ENCODE measurements at places on chromosomes 5 and 9.

- no peak for DNase-seq
Observed at GRCh38 chr9:85408494-85408893, 333.3 kb downstream of the AGTPBP1 start.

DNA sequence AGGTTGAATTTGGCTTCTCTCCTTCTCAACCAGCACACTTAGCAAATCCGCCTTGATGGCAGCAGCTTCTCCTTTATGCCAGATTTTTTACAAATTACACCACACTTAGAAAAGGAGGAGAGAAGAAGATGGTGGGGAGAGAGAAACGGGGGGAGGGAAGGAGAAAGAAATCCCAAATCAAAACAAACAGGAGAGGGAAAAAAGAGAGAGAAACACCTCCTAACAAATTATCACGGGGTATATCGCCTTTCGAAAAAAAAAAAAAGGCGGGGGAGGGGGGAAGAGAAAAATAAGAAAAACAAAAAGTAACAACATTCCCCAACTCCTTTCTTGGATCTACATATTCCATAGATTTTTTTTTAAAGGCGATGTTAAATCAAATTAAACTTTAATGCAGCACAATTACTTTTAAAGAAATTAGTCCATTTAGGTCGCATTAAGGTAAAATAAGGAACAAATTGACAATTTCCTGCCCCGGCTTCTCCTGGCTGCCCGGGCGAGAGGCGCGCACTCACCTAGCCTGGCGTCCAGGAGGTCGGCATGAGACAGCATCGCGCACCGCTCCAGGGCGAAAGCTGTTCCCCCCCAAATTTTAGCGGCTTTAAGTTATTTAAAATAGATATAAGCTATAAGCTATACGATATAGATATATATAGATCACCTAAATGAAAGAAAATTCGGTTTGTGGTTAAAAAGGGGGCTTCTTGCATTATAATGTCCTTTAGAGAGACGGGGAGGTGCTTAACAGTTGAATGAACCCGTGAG is at the start of gene OTP:
TSS of gene OTP (minus strand) at position 716 of the 765 bp plus-strand sequence. CDS start at position 552, 164 bp downstream.
- DNase-seq = no peak

- DNase-seq = no peak
Observed at GRCh38 chr5:178479261-178479660, 110.9 kb downstream of the COL23A1 start.

DNA sequence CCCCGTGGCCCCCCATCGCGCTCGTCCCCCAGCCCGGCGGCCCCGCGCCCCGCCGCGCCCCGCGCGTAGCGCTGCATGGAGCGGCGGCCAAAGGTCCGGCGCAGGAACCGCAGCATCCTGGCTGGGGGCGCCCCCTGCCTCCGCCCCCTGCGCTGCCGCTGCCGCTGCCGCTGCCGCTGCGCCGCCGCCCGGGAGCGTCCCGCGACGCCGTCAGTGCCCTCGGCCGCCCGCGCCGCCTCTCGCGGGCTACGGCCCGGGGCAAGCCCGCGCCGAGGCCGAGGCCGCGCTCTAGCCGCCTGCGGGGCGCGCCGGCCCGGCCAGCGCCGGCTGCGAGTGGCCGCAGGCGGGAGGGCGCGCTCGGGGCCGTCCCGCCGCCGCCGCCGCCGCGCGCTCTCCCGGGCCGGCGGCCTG is 523 bp downstream of the EPB41L4B start:
- DNase-seq = no peak

- DNase-seq = no peak
Observed at GRCh38 chr5:147063943-147064342, 170.9 kb upstream of the STK32A start.

GRCh38 chr5:321726-322251 is 275 bp downstream of the AHRR start:
- no peak for DNase-seq

DNA sequence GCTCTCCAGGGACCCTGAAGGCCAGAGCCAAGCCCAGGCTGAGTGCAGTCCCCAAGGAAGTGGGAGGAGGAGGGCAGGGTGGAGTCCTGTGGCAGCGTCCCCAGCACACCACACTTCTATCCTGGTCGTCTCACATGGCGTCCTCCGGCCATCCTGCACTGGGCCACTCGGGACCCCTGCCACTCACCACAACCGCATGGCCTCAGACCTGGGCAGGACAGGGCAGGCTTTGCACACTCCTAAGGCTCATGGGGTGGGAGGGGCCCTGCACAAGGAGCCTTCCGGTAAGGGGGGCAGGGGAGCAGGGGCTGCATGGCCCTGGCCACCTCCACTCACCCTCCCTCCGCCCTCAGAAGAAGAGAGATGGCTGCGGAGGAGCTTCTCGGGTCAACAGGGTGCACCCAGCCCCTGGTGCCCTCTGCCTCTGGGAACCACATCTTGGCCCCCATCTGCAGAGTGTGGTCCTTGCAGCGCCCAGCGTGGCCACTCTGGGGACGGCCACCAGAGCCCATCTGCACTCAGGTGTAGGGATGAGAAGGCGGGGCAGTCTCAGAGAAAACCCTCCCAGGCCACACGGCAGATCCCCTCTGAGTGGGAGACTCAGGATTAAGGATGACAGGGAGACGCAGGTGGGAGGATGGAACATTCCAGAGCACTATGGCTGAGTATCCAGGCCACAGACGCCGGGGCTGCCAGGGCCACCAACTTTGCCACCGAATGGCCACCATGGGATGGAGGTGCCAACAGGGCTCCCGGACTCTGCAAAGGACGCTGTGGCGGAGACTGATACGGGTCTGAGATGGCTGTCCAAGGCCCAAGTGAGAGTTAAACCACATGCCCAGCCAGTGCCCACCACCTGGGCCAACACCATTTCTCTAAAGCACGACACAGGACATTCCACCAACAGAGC is 7.6 kb downstream of the TPPP start:
- DNase-seq = no peak

- DNase-seq = no peak
Observed at GRCh38 chr5:140488914-140489313, 58.5 kb upstream of the EIF4EBP3 start.

- DNase-seq = no peak
Observed at GRCh38 chr9:125464591-125465385, 203.2 kb downstream of the GAPVD1 start.

- no peak for DNase-seq
Observed at GRCh38 chr9:126933334-126933980, 18.9 kb downstream of the RALGPS1 start.

- DNase-seq = no peak
Observed at GRCh38 chr9:126375386-126375785, 48.8 kb downstream of the MVB12B start.

- no peak for DNase-seq
Observed at GRCh38 chr9:110541950-110542349, 37.6 kb downstream of the SVEP1 start.

DNA sequence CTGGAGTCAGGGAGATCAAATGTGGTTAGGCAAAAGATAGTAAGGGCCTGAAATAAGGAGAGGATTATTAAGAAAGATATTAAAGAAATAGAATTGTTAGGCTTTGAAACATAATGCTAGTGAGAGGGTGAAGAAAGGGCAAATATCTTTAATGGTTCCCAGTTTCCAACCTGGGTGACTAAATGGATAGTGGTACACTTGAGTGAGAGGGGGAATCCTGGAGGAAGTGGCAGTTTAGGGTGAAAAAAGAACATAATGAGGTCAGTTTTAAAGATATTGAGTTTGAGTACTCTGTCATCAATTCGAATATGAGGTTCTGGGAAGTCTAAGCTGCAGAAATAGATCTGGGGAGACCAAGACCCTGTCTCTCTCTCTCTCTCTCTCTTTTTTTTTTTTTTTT is 18.9 kb downstream of the DNAI1 start:
- DNase-seq = no peak

DNA sequence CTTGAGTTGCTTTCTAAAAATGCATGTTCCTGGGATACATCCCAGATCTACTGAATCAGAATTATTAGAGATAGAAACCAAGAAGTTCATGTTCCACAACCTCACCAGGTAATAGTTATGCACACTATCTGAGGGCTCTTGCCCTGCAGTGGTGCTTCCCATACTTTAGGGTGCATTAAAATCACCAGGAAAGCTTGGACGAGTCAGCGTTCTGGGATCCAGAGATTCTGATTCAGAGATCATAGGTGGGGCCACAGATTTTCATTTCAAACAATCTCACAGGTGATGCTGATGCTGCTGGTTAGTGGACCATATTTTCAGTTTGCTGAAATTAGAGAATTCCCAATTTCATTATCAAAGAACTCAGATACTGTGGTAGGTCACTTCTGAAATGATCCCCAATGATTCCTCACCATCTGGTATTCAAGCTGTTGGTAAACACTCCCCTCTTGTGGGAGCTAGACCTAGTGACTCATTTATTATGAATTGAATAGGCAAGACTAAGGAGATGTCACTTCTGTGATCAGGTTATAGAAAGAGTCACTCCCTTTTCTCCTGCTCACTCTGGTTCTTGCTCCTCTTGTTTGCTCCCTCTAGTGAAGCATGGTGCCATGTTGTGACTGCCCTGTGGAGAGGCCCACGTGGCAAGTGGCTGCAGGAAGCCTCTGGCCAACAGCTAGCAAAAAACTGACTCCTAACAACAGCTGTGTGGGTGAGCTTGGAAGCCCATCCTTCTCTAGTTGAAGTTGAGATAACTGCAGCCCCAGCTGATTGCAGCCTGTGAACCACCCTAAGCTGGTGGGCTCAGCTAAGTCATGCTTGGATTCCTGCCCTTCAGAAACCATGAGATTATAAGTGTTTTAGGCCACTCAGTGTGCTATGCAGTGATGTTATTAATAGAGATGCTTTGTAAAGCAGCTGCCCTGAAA is 59.8 kb downstream of the SH3TC2 start:
- DNase-seq = no peak

DNA sequence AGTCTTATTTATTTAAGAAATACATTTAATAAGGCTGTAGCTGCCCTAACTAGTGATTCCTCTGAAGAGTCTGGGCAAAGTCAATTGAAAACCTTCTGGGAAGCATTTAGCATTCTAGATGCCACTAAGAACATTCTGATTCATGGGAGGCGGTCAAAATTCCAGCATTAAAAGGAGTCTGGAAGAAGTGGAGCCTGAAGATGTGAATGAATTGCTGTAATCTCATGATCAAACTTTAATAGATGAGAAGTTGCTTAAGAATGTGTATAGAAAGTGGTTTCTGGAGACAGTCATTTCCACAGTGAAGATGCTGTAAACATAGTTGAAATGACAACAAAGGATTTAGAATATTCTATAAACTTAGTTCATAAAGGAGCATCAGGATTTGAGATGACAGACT is 61.4 kb downstream of the WDR41 start:
- DNase-seq = no peak

- no peak for DNase-seq
Observed at GRCh38 chr9:91166796-91167366, 194.8 kb downstream of the AUH start.

DNA sequence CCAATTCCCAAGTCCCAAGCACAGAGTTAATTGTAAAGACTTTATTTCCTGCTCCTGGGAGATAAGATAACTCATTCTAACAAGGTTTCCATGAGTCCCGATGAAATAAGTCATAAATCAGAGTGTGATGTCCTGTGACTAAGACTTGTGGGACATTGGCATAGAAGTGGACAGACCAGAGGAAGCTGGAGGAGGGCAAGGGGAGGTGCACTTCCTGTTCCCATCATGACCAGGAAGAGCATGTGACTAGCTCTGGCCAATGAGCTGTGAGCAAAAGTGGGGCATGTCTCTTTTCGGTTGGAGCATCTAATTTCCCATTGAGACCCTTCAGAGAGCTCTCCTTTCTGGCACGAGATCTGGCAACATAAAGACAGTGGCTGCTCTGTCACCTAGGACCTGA is 100.4 kb downstream of the ZNF354C start:
- no peak for DNase-seq

DNA sequence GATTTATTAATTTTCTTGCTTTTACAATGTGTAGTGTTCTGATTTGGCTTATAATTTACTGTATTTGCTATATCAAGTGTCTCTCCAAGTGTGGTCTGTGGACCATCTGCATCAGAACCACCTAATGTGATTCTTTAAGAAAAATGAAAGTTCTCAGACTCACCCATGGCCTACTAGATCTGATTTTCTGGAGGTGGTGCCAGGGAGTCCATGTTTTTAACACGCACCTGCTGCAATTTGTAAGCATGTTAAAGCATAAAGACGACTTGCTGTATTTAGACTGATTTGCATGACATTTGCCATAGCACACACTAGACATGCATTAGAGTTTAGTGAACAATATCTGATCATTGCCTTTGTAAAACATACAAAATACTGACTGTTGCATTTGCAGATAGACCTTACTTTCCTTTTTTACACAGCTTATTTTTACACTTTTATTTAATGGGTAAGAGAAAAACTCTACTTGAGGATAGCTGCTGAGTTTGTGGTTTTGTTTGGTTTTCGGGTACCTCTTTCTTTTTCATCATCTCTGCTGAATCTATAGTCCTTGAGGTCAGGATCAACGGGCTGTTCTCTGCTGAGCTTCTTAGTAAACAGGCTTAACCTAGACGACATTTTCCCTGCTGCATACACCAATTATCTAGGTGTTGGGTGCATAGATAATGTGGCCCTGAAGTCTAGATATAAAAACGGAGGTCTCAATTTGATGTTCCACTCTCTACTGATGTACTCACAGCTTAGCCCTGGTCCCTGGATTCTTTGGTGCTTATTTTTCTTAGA is 138.0 kb upstream of the ZNF366 start:
- no peak for DNase-seq

DNA sequence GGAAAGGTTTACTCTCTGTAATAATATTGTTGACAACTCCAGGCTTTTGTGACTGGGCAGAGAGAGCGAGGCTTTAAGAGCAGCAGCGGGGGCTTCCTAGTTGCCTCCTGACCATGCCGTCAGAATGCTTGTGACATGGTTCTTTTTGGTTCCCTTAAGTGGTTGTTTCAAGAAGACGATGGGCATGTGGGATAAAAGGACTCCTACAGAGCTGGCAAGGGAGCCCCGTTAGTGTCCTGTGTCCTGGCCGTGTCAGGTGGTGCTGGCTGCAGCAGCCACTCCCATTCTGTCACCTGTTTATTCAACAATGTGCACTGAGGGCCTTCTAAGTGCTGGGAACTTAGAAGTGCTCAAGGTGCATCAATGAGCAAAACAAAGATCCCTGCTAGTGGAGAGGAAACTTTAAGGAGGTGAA is 19.7 kb downstream of the LCP2 start:
- no peak for DNase-seq

DNA sequence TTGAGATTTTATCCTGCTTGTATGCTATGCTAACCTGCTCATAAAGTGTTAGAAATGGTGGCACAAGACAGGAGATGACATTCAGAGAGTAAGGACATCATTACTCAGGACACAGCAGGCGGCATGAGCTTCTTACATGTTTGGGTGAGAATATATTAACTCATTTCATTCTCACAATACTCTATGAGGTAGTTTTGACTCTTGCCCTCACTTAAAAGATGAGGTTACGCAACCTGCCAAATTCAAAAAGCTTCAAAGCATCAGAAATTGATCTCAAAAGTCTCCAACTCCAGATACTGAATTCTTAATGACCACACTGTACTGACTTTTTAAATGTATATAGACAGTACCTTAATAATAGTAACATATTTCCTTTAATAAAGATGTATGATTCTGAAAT is 60.8 kb downstream of the CDH18 start:
- DNase-seq = no peak

DNA sequence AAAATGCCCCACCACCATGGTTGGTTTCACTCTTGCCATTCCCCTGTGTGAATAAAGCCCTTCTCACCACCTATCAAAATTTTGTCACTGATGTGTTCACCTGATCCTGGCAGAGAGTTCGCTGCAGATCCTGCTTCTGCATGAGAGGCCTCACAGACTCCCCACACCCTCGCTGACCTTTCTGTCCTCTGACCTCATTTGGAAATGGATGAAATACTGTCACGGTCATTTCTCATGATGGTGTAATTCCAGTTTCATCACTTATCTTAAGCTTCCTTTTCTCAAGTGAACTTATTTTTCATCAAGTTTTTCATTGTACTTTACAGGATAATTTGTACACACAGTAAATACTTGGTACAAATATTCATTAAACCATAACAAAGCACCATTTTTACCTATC is 131.3 kb downstream of the FRMD3 start:
- no peak for DNase-seq
